ENCODE measurements at places on chromosomes 11 and 22.

- DNase-seq = no peak
Observed at GRCh38 chr22:25021976-25022711, 69.6 kb downstream of the KIAA1671 start.

DNA sequence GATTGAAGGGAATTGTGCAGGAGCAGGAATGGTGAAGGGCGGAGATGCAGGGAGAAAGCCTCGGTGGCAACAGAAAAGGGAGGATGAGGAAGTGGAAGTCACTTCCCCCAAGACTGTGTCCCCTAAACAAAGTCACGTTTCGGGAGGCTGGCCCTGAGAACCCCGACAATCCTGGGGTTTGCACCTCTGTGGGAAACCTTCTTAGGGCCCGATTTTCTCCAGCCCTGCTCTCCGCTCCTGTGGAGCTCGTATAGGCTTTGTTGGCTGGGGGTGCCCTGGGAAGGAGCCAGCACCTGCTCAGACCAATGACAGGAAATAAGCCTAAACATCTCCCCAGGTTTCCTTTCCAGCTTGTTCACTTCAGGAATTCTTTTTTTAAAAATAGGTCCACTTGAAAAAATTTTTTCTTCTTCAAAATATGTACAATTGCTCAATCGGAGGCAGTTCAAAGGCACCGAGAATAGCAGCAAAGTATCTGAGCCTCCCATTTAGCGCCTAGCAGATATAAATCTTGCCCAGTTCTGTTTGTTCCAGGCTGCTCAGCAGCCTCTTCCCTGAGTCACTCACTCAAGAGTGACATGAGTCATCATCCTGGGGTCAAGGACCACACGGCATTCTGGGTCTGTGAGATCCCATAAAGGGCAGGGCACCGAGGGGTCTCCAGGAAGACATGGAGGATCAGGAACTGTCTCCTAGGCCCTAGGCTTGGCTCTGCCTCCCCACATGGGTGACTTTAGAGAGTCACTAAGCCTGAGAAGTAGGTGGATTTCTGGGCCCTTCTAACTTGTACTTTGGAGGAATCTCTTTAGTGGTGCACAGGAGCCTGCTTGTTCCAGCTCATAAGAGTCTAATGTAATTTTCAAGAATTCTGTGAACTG, 34.0 kb downstream of the IRAG1 start:
- DNase-seq = peak; percentile 96

DNA sequence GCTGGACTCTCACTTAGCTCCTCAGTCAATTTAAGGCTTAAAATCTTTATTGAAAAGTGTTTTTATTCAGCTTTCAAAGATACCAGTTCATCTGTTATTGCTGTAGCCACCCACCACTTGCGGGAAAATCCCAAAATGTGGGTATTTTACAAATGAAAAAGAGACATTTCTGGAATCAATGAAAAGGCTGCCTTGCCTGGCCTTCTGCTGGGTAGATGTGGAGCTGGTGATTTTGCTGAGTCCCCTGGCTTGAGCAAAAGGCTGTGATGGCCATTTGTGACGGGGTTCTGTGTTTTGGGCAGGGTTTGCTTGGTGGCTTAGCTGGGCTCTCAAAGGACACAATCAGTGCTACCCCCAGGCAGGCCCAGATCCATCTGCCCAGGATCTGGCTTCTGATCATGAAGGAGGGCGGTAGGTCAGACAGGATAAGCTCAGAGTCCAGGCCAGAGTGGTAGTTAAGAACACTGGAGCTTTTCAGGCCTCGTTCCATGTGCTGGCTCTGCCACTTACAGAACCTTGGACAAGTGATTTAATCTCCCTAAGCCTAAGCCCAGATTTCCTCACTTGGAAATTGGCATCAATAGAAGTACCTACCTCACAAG, 36.1 kb downstream of the UBASH3B start:
- DNase-seq = no peak

GRCh38 chr22:22706253-22706915, 62.0 kb downstream of the GGTLC2 start:
- no peak for DNase-seq
